NK-92 treated with Interleukin-12 subunit alpha and Interleukin-12 subunit beta, amount 100 ng/mL, for 24 hours (cell line): ENCODE measurements at places on chromosomes 2 and 18.

GRCh38 chr2:240905176-240905781, 857 bp upstream of the CROCC2 start:
- DNase-seq, result no peak

- DNase-seq, result no peak
Measured at GRCh38 chr2:236558993-236559978, 10.3 kb upstream of the ACKR3 start.

DNA sequence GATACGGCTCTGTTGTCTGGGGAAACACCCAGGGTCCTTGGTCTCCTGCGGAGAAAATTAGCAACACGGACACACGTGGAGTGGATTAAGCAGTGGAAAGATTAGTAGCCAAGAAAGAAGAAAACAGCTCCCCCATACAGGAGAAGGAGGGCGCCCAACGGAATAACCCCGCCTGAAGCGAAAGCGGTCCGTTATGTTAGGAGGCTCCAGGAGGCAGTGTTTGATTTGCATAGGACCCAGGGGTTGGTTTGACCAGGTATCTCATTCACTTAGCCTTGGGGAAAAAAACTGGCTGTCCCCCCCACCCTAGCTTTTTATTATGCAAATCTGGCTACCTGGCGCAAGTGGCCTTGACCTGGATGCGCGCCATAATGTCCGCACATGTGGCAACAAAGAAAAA, 170.1 kb upstream of the KYNU start:
- DNase-seq, result no peak

DNA sequence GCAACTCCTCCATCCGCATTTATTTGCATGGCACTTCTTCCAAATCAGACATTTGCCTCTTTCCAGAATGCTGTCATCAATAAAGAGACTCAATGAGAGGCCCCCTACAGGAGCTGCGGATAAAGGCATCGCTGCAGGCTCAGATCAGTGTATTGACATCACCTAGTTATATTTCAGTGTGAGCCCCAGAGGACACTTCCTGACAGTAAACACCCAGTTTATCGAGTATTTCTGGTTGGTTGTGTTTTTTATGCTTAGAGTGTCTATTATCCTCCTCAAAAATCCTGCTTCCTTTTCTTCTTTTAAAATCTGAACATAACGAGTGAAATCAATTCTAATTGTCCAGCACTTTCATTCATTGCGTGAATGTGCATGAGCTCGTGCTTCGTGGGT, 38.8 kb downstream of the NRP2 start:
- DNase-seq, result no peak

- DNase-seq, result no peak
Measured at GRCh38 chr18:76619621-76620315, 124.7 kb upstream of the ZNF516 start.

DNA sequence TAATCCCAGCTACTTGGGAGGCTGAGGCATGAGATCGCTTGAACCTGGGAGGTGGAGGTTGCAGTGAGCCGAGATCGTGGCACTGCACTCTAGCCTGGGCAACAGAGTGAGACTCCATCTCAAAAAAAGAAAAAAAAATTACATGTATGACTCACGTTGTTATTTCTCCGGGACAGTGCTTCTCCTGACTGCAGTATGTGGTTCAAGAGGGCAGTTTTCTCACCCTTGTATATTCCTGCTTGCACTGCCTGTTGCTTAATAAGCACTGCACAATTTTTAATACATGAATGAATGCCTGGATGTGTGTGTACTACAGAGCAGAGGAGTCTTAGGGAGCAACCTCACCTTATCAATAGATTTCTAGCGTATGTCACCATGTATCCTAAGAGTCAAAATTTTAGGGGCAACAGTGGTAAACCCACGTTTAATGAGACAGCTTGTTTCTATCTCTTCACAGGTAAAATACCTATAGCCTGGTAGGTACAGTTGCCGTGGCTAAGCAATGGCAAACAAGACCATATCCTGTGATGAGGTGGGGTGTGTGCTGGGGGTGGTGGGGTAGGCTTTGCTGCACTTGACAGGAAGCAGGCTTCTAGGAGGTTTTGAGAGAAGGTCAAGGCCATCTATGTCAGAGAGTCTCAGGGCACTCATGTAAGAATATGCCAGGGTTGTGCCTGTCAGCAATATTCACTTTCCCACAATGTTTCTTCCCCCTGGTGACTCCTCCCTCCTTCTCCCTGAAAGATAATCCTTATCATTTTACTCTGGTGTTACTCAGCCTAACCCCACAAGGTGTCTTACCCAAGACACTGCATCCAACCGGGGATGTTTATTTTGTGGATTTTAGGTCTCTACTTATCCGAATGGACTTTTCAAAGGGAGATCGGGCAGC, 36.9 kb upstream of the MEX3C start:
- peak; percentile 40 for DNase-seq

DNA sequence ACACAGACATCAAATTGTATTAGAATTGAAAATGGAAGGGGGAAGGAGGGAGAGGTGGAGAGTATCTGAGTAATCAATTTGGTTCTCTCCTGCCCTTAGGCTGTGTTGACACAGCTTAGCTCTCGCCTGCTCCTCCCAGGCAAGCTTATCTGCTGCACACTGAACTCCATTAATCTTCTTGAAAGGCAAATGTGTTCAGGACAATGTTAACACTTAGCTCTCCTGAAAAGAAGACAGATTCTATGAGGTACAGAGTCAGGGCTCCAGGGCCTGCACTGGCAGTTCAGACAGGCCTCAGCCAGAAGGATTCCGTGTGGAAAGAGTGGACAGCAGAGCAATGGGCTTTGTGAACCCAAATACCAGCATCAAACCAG, 430.0 kb upstream of the TNP1 start:
- DNase-seq, result no peak
